ENCODE measurements at places on chromosomes 7 and 10.
A peak's percentile ranks its signal among the peaks of the same experiment; 100 is the strongest.

GRCh38 chr7:95338832-95339231, 14.5 kb upstream of the PON1 start:
- peaks cover 7% of the 10 kb centered on the region for H3K4me1 ChIP-seq
- H3K27me3 ChIP-seq: no peaks in the 10 kb centered on the region
- no peak for DNase-seq
- H3K4me3 ChIP-seq: no peak overlapping the region

GRCh38 chr10:100341953-100342626, 4.9 kb upstream of the SCD start:
- peaks cover 13% of the 10 kb centered on the region for H3K4me1 ChIP-seq
- no peak overlapping the region for H3K27ac ChIP-seq
- no peaks in the 10 kb centered on the region for H3K36me3 ChIP-seq
- DNase-seq: no peak

DNA sequence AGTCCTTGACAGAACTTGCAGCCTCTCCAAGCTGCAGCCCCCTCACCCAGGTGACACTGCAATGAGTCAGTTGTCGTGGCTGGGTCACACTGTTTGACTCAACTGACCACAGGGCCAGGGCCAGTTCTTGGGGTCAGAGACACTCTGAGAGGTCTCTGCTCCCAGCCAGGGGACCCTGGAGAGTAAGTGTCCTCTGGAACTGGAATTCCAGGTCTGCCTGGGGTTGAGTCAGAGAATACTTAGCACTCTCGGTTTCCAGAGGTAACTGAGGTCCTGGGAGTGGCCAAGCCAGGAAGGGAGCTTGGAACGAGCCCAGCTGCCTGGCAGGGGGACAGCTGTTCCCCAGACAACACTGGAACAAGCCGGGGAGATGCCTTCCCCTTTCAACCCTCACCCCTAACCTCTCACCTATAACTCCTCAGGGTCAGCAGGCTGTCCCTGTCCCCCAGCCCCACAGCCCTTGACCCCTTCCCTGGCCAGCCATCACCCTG, 2.2 kb upstream of the MYL10 start:
- H3K4me3 ChIP-seq: no peak overlapping the region
- no peaks in the 10 kb centered on the region for H3K36me3 ChIP-seq
- H3K4me1 ChIP-seq: peaks cover 13% of the 10 kb centered on the region

DNA sequence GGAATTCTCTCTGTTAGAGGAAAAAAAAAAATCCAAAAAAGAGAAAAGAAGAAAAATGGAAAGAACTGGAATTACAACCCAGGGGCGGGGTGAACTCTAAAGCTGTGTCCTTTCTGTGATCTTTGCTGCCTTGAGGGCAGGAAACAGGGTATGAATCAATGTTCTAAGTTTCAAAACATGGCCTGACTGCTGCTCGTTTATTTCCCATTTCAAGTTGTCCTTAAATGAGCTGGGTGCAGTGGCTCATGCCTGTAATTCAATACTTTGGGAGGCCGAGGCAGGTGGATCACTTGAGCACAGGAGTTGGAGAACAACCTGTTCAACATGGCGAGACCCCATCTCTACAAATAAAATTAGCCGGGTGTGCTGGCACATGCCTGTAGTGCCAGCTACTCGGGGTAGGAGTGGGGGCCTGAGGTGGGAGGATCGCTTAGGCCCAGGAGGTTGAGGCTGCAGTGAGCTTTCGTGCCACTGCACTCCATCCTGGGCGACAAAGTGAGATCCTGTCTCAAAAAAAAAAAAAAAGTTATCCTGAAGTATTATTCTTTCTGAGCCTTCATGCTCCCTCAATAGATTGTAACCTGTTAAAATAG, 24.7 kb upstream of the TFAM start:
- no peak overlapping the region for H3K4me3 ChIP-seq
- H3K36me3 ChIP-seq: peaks cover 3% of the 10 kb centered on the region
- H3K27me3 ChIP-seq: no peaks in the 10 kb centered on the region
- H3K27ac ChIP-seq: no peak overlapping the region

- no peaks in the 10 kb centered on the region for H3K36me3 ChIP-seq
- H3K27ac ChIP-seq: no peak overlapping the region
- no peak for DNase-seq
- peaks cover 20% of the 10 kb centered on the region for H3K4me1 ChIP-seq
- H3K4me3 ChIP-seq: no peak overlapping the region
Measured at GRCh38 chr7:151661587-151661986, 141.9 kb upstream of the RHEB start.

DNA sequence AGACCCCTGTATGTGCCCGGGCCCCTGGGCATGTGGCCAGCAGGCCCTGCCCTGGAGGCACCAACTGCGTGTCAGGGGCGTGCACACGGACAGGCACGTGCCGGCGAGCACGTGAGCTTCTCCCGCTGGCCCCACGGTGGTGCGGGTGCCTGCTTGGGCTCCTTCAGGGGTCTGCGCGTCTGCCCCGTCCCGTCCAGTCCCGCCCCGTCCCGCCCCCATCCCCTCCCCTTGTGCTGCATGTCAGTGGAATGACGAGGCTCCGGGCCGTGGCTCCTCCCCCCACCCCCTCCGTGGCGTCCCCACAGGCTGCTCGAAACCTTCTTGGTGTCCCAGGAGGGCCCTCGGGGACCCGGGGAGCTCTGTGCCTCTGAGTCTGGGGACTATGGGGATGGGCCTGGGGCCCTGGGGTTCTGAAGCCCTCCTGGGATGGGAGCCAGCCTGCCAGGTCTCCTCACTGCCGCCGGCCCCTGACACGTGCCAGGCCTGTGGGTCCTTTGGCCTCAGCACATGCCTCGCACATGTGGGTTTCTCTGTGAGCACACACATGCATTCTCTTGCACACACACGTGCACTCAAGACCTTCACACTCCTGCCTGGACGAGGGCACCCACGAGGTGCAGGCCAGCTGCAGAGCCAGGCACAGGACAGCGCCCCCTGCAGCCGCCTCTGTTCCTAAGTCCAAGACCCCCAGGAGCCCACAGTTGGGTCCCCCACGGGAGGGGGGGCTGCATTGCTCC, 27.5 kb upstream of the AMZ1 start:
- H3K27me3 ChIP-seq: no peaks in the 10 kb centered on the region
- no peak overlapping the region for H3K4me3 ChIP-seq
- H3K4me1 ChIP-seq: peaks cover 3% of the 10 kb centered on the region
- no peak for DNase-seq
- H3K27ac ChIP-seq: no peak overlapping the region

DNA sequence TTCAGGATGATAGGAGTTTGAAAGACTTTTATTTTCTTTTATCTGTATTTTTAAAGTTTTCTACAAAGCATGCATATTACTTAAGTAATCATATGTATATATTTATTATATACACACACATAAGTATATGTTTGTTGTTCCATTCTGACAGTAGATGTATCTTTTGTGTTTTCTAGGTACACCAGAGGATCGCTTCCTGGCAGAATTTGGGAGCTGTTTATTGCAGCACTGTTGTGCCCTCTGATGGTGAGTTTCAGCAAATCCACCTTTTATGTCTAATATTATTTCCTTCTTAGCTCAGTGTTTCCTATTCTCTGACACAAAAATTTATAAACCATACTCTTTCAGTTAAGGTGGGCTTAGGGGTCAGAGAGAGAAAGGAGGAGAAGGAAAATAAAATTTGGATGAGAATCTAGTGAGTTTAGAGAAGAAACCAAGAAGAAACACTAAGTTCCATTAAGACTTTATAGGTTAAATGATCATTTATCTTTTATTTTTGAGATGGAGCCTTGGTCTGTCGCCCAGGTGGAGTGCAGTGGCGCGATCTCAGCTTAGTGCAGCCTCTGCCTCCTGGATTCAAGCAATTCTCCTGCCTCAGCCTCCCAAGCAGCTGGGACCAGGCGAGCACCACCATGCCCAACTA, 59.2 kb upstream of the OIT3 start:
- H3K36me3 ChIP-seq: no peaks in the 10 kb centered on the region
- H3K4me1 ChIP-seq: no peaks in the 10 kb centered on the region
- DNase-seq: peak; percentile 47
- no peak overlapping the region for H3K4me3 ChIP-seq

GRCh38 chr7:30559611-30560010, 35.1 kb upstream of the GARS1 start:
- H3K27ac ChIP-seq: no peak overlapping the region
- no peak overlapping the region for H3K4me3 ChIP-seq
- no peaks in the 10 kb centered on the region for H3K27me3 ChIP-seq

DNA sequence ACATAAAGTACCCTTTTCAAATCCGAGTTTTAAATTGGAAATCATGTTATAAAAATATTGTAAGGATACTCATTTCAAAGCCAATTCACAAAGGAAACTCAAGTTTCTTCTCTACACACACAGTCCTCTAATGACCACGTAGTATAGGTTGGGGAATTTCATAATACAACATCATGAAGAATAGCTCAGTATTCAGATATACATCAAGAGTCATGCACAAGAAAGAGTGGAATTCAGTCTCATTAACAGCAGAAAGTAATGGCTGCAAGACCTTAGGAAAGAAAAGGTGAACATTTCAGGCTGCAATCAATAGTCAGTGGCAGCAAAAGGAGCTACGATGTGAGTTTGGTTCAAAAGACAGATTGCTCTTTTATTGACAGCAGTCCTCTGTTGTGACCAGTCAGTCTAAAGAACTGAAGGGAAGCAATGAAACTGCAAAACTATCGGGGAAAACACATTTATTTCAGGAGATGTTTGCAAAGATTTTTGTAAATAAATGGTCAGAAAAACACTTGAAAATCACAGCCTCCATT, 317.2 kb downstream of the IPMK start:
- H3K27ac ChIP-seq: no peak overlapping the region
- no peak for DNase-seq
- H3K36me3 ChIP-seq: no peaks in the 10 kb centered on the region
- H3K4me1 ChIP-seq: no peaks in the 10 kb centered on the region

- H3K27ac ChIP-seq: no peak overlapping the region
- no peaks in the 10 kb centered on the region for H3K36me3 ChIP-seq
- DNase-seq: no peak
- no peaks in the 10 kb centered on the region for H3K4me1 ChIP-seq
- H3K4me3 ChIP-seq: no peak overlapping the region
Measured at GRCh38 chr10:71696628-71697326, 22.8 kb downstream of the C10orf105 start.

DNA sequence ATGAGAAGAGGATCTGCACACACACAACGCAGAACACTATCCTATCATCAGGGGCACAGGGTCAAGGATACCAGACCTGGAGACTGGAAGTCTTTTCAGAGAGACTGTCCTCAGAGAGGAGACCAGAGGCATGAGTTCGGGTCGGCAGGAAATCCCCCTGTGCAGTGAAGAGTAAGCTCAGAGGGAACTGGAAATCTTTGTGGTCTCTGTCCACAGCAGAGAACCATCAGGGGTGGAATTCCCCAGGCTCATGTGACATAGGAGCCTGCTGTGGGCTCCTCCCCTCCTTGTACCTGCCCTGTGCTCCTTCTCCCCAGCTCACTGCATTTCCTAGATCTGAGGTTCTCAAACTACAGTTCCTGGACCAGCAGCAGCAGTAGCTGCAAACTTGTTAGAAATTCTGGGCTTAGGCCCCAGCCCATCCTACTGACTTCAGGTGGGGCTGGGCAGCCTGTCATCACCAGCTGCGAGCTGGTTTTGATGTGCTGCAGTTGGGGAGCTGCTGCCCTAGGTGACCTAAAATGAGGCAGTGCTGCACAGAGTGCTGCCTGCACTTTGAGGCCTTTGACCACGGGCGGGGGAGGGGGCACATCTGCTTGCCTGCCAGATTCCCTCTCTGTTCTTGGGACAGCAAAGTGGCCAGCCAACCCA, 2.4 kb downstream of the ZMIZ2 start:
- H3K27ac ChIP-seq: no peak overlapping the region
- no peaks in the 10 kb centered on the region for H3K36me3 ChIP-seq

- H3K27ac ChIP-seq: no peak overlapping the region
- no peaks in the 10 kb centered on the region for H3K27me3 ChIP-seq
- H3K4me1 ChIP-seq: no peaks in the 10 kb centered on the region
- H3K4me3 ChIP-seq: no peak overlapping the region
- H3K36me3 ChIP-seq: no peaks in the 10 kb centered on the region
- no peak for DNase-seq
Measured at GRCh38 chr7:157875230-157876179, 538.7 kb downstream of the DNAJB6 start.

DNA sequence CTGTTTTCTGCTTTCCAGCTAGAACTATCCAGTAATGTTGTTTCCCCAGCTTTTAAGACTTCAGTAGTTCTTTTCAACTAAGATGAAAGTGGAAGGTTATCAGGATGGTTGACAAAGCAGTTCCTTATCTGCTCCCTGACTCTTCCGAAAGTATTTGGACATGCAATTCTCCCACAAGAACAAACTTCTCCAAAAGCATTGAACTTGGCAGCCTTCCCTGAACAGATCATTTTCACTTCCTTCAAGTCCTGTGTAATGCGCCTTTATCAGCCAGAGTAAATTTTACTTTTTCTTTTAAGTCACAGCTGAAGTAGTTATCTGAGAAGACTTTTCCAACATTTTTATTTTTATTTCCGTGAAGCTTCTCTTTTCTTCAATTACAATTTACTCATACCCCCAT, 39.7 kb downstream of the CDC14C start:
- no peaks in the 10 kb centered on the region for H3K4me1 ChIP-seq
- no peak overlapping the region for H3K4me3 ChIP-seq
- no peak overlapping the region for H3K27ac ChIP-seq
- peak; percentile 86 for DNase-seq

GRCh38 chr10:38157270-38157685, 63.1 kb downstream of the ZNF37A start:
- H3K27me3 ChIP-seq: no peaks in the 10 kb centered on the region
- DNase-seq: no peak
- H3K27ac ChIP-seq: no peak overlapping the region
- no peak overlapping the region for H3K4me3 ChIP-seq
- H3K4me1 ChIP-seq: no peaks in the 10 kb centered on the region

- H3K27me3 ChIP-seq: no peaks in the 10 kb centered on the region
- no peaks in the 10 kb centered on the region for H3K36me3 ChIP-seq
- peaks cover 8% of the 10 kb centered on the region for H3K4me1 ChIP-seq
- H3K27ac ChIP-seq: peak overlapping the region; percentile 18
Measured at GRCh38 chr10:29120216-29120615, 168.7 kb upstream of the LYZL1 start.

DNA sequence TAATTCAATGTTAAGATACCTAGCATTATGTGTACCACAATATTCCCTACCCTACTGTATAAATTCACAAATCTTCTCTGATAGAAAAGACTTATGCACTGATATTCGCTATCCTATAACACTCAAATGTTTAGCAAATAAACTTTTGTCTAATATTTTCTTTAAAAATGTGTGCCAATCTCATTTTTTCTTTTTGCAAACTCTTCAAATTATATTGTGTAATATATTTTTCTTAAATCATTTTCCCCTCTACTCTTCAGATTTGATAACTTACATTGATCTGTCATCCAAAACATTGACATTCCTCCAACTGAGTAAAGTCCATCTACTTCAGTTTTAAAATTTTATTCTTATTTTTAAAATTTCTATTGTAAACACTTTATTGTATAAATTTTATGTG, 240.2 kb upstream of the CNTNAP2 start:
- no peaks in the 10 kb centered on the region for H3K4me1 ChIP-seq
- no peaks in the 10 kb centered on the region for H3K27me3 ChIP-seq
- DNase-seq: no peak

GRCh38 chr10:113647812-113648211, 16.0 kb downstream of the NRAP start:
- no peaks in the 10 kb centered on the region for H3K27me3 ChIP-seq
- no peak for DNase-seq
- H3K4me3 ChIP-seq: no peak overlapping the region
- peaks cover 11% of the 10 kb centered on the region for H3K4me1 ChIP-seq

- H3K36me3 ChIP-seq: no peaks in the 10 kb centered on the region
- peaks cover 32% of the 10 kb centered on the region for H3K4me1 ChIP-seq
- no peaks in the 10 kb centered on the region for H3K27me3 ChIP-seq
- H3K4me3 ChIP-seq: no peak overlapping the region
Measured at GRCh38 chr10:24850727-24851296, 101.6 kb downstream of the PRTFDC1 start.
